Activated naive CD4-positive, alpha-beta T cell (primary cell): ENCODE measurements at places on chromosomes 2 and 18.

GRCh38 chr2:64749446-64749845 lies 95.7 kb upstream of the SERTAD2 start:
- DNase-seq, result no peak

GRCh38 chr2:102070058-102070642 lies 72.4 kb upstream of the IL1R1 start:
- DNase-seq, result no peak

DNA sequence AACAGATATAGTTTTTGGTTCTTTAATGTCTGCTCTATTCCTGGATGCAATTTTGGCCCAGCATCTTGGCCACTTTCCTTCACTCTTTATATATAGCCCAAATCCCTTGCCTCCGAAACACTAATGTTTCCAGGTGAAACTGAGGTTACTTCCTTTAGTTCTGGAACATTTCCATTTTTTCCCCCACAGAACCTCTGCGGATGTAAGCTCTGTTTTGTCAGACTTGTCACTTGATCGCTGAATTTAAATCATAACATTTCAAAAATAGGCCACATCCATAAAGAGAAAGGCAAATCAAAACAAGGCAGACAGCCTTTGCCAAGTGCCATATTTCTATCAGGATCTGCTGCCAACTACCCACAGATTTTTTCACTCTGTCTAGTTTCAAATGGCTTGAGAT lies 115.1 kb downstream of the ANKRD44 start:
- DNase-seq, result no peak

DNA sequence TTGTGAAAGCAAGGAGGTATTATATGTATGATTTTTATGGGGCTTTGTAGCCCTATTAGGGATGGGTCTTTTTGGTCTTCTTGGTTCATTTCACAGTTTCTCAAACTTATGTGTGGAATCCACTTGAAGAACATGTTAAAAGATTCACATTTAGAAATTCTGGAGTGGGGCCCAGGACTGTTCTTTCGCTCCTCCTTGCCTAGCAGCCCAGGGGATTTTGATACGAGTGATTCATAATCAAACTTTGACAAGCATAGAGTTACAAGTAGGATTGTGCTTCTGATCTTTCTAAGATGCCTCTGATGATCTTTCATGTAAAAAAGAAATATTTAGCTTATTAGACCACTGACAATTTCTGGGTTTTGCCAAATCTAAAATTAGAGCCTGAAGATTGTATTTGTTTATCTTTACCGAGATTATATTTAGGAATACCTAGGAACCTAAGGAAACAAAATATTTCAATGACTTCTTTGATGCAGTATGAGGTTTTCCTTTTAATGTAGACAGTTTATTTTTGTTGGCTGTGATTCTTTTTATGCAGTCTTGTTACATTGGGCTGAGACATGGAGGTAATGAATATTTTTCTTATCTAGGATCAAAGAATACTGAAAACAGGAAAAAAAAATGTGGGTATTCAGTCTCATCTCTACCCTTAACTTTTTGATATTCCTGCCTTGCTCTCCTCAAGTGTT lies 324.0 kb downstream of the PARD3B start:
- DNase-seq, result no peak

DNA sequence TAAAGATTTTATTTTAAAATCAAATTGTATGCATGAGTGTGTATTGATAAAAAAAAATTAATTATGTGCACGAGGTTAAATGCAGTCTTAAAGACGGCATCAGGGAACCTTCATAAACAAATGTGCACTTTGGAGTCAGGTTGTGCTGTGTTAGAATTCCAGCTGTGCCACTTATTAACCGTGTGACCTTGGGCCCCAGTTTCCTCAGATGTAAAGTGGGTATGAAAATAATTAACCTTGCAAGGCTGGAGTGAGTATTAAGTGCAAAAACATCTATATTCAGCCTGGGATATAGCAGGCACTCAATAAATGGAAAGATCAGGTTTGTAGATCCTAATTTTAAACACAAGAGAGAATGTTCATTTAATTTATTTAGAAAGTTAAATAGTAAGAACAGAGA lies 14.5 kb upstream of the MYCN start:
- no peak for DNase-seq

DNA sequence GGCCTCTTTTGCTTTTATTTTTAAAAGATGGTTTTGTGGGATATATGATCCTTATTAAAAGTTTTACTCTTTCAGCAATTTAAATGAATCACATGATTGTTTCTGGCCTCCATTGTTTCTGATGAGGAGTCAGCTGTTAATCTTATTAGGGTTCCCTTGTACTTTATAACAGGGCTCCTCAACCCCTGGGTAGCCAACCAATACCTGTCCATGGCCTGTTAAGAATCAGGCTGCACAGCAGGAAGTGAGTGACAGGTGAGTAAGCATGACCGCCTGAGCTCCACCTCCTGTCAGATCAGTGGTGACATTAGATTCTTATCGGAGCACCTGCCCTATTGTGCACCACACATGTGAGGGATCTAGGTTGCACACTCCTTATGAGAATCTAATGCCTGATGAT lies 45.1 kb upstream of the FAM98A start:
- DNase-seq, result no peak

DNA sequence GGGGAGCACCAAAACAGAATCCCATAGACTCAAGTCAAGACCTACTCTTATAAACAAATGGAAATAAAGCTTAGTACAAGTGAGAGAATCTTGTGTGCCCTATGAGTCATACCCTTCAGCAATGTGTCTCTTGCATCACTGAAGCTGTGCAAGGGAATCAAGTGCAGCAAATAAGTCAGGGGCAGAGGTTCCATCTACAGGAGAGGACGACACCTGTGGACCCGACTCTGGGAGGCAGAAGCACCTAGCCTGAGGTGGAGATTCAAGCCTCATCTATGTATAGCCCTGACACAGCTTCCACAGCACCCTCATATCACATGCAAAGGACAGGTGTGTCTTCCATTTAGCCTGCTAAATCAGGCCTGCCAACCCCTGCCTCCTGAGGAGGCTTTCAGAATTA lies 298.2 kb downstream of the CNTNAP5 start:
- DNase-seq, result no peak

- DNase-seq, result no peak
Measured at GRCh38 chr2:216131175-216131926, 22.2 kb downstream of the XRCC5 start.

- DNase-seq, result no peak
Measured at GRCh38 chr2:57075226-57075625, 891.4 kb downstream of the CCDC85A start.
